ENCODE measurements at places on chromosomes 4 and X.

- no peak for DNase-seq
These were observed 31.2 kb downstream of the USP38 start for GRCh38 chr4:143215873-143216272.

GRCh38 chr4:52164116-52164515 lies 113.0 kb downstream of the SPATA18 start:
- DNase-seq: no peak

DNA sequence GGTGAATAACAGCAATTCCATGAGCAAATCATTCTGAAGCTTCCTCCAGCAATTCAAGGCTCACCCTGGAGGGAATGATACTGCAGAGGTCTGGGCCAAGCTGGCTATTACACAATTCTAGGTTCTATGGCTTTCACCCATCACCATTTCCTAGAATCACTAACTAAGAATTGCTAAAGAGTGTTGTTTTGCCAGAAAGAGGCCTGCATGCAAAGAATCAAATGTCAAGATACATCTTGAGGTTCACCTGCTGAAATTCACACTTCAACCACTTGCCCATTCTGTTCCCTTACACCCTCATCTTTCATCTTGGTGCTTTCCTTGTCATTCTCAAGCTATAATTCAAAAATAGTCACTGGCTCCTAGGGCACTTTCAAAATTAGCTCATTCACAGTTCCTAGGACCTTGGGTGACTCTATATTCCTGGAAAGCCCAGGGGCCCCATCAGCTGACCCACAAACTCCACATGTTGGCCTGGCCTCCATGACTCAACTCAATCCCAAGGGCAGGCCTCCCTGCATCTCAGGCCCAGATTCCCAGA lies 7.0 kb downstream of the APBB2 start:
- DNase-seq: no peak

GRCh38 chr4:185437809-185438208 lies 12.0 kb upstream of the UFSP2 start:
- no peak for DNase-seq

GRCh38 chr4:69518538-69519198 lies 23.0 kb upstream of the UGT2B4 start:
- no peak for DNase-seq

DNA sequence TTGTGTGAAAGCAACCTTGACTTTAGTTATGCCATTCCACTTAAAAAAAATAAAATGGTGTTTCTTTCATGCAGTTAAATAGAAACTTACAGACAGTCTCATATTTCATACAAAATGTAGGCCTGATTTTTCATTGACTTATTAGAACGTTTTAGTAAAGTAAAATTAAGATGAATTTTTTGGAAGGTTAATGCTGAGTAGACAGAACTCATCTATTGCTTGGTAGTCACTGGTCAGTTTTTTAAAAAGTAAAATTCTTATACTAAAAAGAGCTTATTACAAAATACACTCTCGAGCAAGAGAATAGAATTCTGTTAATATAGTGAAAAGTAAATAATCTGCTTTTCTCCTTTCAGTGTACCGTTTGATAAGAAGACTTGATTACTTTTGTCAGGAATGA lies 21.4 kb upstream of the MOB1B start:
- no peak for DNase-seq

- DNase-seq: no peak
These were observed 6.1 kb upstream of the IGFBP7 start for GRCh38 chr4:57116245-57116644.

DNA sequence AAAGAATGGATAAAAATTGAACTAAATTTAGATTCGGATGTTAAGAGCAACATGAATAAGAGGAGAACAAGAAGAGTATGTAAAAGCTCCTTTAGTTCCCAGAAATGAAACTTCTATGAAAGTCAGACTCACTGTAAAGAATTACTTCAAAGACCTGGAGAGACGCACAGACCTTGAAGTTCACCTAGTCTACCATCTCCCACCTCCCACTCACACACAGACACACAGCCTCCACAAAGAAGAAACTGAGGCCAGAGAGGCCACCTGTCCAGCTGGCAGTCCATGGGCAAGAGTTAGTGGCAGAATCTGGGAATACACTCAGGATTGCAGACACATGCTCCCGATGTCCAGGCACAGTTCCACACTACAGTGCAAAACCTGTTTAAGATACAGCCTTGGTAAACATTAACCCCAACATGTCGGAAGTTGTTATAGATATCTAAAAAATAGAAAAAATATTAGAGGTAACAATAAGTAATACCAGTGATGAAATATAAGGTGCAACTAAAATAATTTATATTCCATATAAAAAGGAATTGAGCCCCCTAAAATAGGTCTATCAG lies 288.8 kb downstream of the INPP4B start:
- no peak for DNase-seq

DNA sequence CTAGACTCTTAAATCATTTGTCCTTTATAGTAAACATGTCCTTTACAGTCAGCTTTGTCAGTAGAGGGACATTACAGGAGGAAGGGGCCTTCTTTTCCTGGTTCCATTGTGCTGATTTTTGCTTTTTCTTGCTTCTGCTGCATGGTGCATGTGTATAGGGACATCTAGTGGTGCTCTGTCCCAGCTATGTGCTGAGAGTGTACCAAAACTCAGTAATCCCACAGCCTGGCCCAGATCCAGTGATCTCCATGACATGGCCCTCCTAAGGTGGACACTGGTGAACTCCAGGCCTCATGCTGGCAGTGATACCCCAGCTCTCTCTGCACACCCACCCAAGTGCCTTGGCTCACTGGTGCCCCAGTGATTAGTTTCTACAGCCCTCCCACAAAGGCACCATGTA lies 45.2 kb downstream of the MAGEB17 start:
- DNase-seq: no peak

- DNase-seq: no peak
These were observed 33.5 kb upstream of the CYP2U1 start for GRCh38 chr4:107897823-107898222.

DNA sequence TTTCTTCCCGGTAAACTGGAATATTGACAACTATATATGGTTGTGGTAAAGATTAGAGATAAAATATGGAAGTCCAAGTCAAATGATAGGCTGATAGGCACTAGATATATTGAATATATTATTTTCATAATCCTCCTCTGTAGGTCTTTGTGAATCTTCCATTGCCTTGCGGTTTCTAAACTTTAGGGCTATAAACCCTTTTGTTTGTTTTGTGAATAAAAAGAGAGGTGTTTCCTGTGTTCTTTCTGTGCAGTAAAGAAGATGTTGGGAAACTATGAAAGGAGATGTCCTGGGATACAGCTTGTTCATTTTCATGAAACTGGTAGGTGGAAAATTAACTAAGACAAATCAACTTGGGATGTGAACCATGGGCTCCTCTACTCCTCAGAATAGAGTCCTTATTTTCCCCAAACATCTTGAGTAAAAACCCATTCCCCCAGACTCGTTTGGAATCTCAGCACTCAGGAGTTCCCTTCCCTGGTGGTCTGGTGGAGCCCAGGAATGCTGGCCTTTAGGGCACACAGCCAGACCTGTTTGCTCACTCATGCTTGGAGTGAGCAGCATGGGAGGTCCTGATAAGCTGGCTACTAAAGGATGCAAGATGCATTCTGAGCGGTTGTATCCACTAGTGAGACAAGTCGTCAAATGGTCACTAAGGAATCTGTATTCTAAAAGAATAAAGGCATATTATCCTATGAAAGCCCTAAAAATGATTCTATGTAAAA lies 22.2 kb downstream of the PRDM8 start:
- DNase-seq: no peak

GRCh38 chr4:55269470-55269869 lies 76.6 kb upstream of the SRD5A3 start:
- no peak for DNase-seq

- no peak for DNase-seq
These were observed 6.8 kb upstream of the WDR13 start for GRCh38 chrX:48590203-48591103.

DNA sequence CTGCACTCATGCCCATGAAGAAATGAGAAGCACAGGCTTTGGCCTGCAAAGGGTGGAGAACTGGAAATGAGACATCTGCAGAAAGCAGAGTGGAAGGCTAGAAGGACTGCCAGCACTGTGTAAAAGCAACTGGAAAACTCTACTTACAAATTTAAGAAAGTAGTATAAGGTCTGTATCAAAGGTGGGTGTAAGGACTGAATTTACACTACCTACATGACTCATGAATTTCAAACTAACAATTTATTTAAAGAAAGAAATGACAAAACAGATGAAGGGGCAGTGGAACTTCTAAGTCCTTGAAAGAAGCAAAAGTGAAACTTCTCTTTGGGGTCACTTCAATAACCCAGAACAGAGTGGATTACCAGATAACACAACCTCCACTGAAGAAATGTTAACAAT lies 71.2 kb downstream of the SLC10A7 start:
- no peak for DNase-seq

- no peak for DNase-seq
These were observed 175.3 kb downstream of the DCTD start for GRCh38 chr4:182741914-182742313.

GRCh38 chr4:135418353-135418752 lies 1216.8 kb upstream of the PABPC4L start:
- DNase-seq: no peak

- DNase-seq: no peak
These were observed 22.0 kb downstream of the KLHL15 start for GRCh38 chrX:24005028-24005427.

- no peak for DNase-seq
These were observed 214.7 kb downstream of the CBR4 start for GRCh38 chr4:168795346-168795745.
